Astrocyte (in vitro differentiated cells and primary cell): ENCODE measurements at places on chromosomes 7 and 10.

GRCh38 chr7:155281398-155281969 lies 16.2 kb upstream of the INSIG1 start:
- DNase-seq = no peak

- no peak for DNase-seq
Observed at GRCh38 chr10:15859509-15859905, 800 bp downstream of the MINDY3 start.

GRCh38 chr10:96863922-96864543 lies 31.9 kb downstream of the LCOR start:
- DNase-seq = peak; percentile 70

DNA sequence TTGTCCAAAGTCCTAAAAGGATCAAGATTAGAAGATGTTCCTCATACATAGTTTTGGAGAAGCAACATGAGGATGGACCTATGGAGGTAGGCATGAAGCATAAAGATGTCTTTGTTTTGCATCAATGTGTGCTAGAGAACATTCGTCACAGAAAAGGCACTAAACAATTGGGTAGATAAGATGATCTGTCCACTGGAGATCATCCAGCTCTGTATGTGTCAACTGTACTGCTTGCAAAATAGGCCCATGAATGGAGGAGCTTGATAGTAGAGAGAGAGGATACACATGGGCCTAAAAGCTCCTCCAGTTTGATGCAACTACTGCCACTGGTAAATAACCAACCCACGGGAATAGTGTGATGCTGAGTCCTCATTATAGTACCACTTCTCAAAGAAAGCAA lies 286.4 kb upstream of the HGF start:
- DNase-seq = no peak

- peak; percentile 75 for DNase-seq
Observed at GRCh38 chr7:43612599-43613589, 30.0 kb downstream of the STK17A start.

- DNase-seq = no peak
Observed at GRCh38 chr10:128550045-128550444, 423.8 kb upstream of the MKI67 start.

GRCh38 chr10:112242769-112243168 lies 40.4 kb upstream of the TECTB start:
- no peak for DNase-seq

GRCh38 chr7:45221896-45222604 lies 64.5 kb downstream of the RAMP3 start:
- no peak for DNase-seq

GRCh38 chr10:64103750-64104470 lies 582.7 kb downstream of the REEP3 start:
- no peak for DNase-seq

DNA sequence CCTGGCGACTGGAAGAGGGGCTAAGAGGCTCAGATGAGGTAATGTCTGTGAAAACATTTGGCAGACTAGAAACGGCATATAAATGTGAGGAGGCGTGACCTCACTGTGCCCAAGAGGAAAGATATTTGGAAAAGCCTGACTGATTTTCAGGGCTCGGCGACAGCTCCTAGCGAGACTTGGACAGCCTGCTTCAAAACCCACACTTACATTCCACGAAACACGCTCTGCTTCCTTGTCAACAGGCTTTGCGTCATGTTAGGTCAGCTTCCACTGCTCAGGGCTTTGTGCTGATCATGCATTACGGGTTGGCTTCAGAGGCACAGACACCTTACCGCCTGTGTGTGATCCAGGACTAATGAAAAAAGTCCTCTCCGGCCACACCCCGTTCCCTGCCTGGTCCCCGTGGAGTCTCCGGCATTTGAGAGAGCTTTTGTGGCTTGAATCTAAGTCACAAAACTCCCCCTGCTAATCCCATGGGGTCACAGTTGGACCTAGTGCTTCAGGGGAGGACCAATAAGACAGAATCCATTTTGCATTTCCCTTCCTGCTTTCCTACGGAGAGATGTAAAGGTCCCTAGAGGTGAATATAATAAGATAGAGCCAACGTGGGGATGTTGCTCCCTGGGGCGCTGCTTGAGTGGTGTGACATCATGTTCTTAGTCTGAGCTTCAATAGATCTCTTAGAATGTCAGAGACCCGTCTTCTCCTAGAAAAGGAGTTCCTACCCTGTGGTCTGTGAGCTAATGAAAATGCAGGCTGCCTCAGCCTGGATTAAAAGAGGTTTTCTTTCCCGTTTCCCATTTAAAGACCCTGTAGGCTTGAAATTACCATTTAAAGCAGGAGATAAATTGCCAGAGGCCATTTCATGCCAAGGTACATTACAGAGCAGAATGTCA lies 25.5 kb downstream of the FGFBP3 start:
- DNase-seq = peak; percentile 73

GRCh38 chr10:124066126-124066700 lies 27.2 kb downstream of the CHST15 start:
- no peak for DNase-seq

GRCh38 chr7:81298951-81299666 lies 380.3 kb upstream of the SEMA3C start:
- DNase-seq = peak; percentile 97

- no peak for DNase-seq
Observed at GRCh38 chr7:130875-131780, 61.2 kb upstream of the FAM20C start.
